Right atrium auricular region (tissue), 2 donors: ENCODE measurements at places on chromosomes 2 and 18. TPM values are rescaled to one million over a fixed set of nuclear protein-coding genes. Genes with fewer than 3 reads are reported as not detected.

The ARMC9 gene
- 2.0 TPM for total RNA-seq

The C2orf74 gene
- total RNA-seq = 51.3 TPM

The IAH1 gene
- total RNA-seq = 71.0 TPM

GRCh38 chr2:192002418-192002817 lies 155.5 kb upstream of the CAVIN2 start:
- no peak for DNase-seq

DNA sequence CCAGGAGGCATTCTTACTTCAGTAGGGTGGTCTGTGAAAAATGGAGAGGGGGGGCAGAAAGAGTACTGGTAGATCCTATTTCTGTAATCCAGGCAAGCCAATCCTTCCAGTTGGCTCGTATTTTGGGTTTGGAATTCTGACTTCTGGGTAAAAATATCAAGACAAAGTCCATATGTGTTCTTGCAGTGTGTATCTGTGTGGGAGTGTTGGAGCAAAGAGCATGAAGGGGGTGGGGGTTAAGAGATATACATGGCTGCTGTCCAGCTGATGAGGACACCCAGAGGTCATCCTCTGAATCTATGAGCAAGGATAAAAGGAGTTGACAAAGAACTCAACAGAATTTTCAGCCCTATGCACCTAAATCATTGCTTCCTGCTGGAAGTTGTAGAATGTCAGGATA lies 375.8 kb upstream of the PIK3C3 start:
- DNase-seq = no peak

- no peak for DNase-seq
Measured at GRCh38 chr2:175234650-175235049, 53.1 kb upstream of the ATP5MC3 start.
